ENCODE measurements at places on chromosomes 13 and 19.

- no peaks in the 10 kb centered on the region for H3K4me1 ChIP-seq
- no peaks in the 10 kb centered on the region for H3K27me3 ChIP-seq
- no peak overlapping the region for H3K4me3 ChIP-seq
- DNase-seq = no peak
- no peak overlapping the region for H3K27ac ChIP-seq
Observed at GRCh38 chr13:36776175-36776574, 42.8 kb upstream of the RFXAP start.

DNA sequence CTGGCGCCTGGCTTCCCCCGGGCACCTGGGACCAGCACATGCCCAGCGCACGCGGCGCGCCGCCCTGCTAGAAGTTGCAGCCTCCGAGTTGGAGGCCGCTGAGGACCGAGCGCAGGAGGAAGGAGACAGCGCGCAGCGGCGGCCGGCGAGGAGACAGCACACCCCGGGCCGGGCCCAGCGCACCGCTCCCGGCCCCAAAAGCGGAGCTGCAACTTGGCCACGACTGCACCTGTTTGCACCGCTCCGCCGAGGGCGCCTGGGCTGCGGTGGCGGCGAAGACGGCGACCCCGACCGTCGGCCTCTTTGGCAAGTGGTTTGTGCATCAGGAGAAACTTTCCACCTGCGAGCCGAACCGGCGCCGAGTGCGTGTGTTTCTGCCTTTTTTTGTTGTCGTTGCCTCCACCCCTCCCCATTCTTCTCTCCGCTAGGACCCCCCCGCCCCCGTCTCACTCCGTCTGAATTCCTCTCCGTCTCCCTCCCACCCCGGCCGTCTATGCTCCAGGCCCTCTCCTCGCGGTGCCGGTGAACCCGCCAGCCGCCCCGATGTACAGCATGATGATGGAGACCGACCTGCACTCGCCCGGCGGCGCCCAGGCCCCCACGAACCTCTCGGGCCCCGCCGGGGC is at the start of gene SOX1:
SOX1 (plus strand) TSS at position 34 of the 626 bp plus-strand sequence; CDS start at position 544, 510 bp downstream.
- peak within 1 kb of the TSS; percentile 2 for H3K4me3 ChIP-seq
- DNase-seq = no peak
- H3K4me1 ChIP-seq = peaks cover under 1% of the 10 kb centered on the region
- H3K27ac ChIP-seq = no peak within 1 kb of the TSS
- peaks cover 3% of the 10 kb centered on the region for H3K27me3 ChIP-seq

GRCh38 chr19:48421548-48421947 is 24.2 kb upstream of the GRWD1 start:
- H3K27me3 ChIP-seq = no peaks in the 10 kb centered on the region
- DNase-seq = peak; percentile 27
- H3K4me1 ChIP-seq = no peaks in the 10 kb centered on the region
- H3K36me3 ChIP-seq = no peaks in the 10 kb centered on the region
- no peak overlapping the region for H3K27ac ChIP-seq
- no peak overlapping the region for H3K4me3 ChIP-seq

DNA sequence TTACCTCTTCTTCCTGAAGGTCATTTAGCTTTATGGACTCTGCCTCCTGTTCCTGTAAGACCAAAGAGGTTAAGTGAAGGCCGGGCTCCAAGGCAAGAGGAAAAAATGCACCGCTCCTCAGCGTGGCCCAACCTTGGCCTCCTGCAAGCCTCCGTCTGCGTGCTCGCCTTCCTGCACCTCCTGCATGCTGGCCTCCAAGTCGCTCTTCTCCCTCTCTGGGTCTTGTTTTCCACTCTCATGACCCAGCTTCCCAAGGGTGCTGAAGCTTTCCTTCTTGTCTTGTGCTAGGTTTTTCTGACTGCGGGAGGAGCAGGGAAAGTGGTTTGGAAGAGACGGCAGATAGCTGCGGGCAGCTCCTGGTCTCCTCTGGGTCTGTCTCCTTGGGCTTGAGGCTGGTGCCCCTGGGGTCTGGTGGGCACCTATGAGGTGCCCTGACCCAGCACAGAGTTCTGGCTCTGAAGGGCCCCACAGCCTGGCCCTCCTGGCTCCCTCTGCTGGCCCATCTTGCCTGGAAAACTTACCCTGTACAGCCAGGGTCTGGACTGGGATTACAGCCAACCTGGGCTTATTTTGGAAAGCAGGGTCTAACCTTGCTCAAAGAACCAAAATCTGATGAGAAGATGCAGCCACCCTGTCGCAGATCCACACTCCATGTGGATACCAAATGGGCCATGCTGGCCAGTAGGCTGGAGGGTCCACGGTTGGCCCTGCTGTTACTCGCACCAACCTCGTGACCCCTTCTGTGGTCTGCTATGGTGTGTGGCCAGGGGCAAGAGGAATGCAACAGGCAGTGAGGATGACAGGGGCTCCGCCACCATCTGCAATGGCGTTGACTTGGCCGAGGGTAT is 5.2 kb downstream of the C13orf46 start:
- DNase-seq = no peak
- H3K4me3 ChIP-seq = no peak overlapping the region
- peak overlapping the region; percentile 89 for H3K27ac ChIP-seq
- H3K36me3 ChIP-seq = no peaks in the 10 kb centered on the region
- no peaks in the 10 kb centered on the region for H3K27me3 ChIP-seq

GRCh38 chr13:23202383-23202782 is 21.6 kb downstream of the SGCG start:
- H3K36me3 ChIP-seq = no peaks in the 10 kb centered on the region
- no peaks in the 10 kb centered on the region for H3K27me3 ChIP-seq
- no peaks in the 10 kb centered on the region for H3K4me1 ChIP-seq

GRCh38 chr13:60448907-60449510 is 52.0 kb downstream of the TDRD3 start:
- H3K36me3 ChIP-seq = no peaks in the 10 kb centered on the region
- no peak overlapping the region for H3K4me3 ChIP-seq
- DNase-seq = no peak
- no peaks in the 10 kb centered on the region for H3K4me1 ChIP-seq

DNA sequence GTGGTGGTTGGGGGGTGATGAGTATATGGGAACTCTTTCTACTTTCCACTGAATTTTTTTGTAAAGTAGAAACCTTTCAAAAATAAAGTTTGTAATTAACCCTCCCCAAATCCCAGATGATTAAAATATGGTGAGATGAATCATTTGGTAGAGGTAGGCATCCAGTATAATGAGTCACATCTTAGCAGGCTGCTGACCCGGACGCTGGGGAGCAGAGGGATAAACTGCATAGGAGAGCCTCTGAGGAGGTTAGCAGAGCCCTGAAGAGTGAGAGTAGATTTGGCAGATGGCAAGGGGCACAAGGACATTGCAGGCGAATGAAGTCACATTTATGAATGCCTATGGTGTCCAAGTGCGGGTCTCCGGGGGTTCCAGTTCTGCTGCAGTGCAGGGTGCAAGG is 293.8 kb downstream of the FGF9 start:
- no peaks in the 10 kb centered on the region for H3K36me3 ChIP-seq
- no peak overlapping the region for H3K4me3 ChIP-seq
- no peaks in the 10 kb centered on the region for H3K27me3 ChIP-seq
- no peak overlapping the region for H3K27ac ChIP-seq
- H3K4me1 ChIP-seq = no peaks in the 10 kb centered on the region

DNA sequence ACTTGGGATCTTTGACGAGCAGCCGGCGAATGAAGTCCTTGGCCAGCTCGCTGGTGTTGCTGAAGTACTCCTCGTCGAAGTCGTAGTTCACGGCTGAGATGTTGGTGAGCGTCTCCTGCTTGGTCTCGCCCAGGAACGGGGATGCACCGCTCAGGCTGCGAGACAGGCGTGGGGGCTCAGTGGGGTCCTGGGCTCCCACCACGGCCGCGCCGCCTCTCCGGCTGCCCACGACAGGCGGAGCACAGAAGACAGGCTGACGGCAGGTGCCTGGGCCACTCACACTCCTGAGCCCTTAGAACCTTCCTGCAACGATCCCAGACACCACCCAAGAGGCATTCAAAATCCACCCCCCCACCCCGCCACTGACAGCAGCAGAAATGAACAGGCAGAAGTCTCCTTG is 9.9 kb downstream of the DAPK3 start:
- H3K27me3 ChIP-seq = no peaks in the 10 kb centered on the region
- H3K4me1 ChIP-seq = no peaks in the 10 kb centered on the region
- no peak overlapping the region for H3K4me3 ChIP-seq
- DNase-seq = no peak

- no peaks in the 10 kb centered on the region for H3K27me3 ChIP-seq
- no peak overlapping the region for H3K4me3 ChIP-seq
- DNase-seq = no peak
- no peaks in the 10 kb centered on the region for H3K36me3 ChIP-seq
Observed at GRCh38 chr13:29497137-29497654, 98.3 kb downstream of the SLC7A1 start.

GRCh38 chr19:6723738-6724137 is 3.3 kb upstream of the C3 start:
- H3K4me1 ChIP-seq = peaks cover 53% of the 10 kb centered on the region
- no peak overlapping the region for H3K4me3 ChIP-seq
- H3K36me3 ChIP-seq = no peaks in the 10 kb centered on the region
- no peak for DNase-seq
- peak overlapping the region; percentile 62 for H3K27ac ChIP-seq
- H3K27me3 ChIP-seq = no peaks in the 10 kb centered on the region

GRCh38 chr13:112992931-112993680 is 24.1 kb downstream of the MCF2L start:
- no peaks in the 10 kb centered on the region for H3K36me3 ChIP-seq
- H3K4me1 ChIP-seq = no peaks in the 10 kb centered on the region
- DNase-seq = no peak
- H3K4me3 ChIP-seq = no peak overlapping the region

DNA sequence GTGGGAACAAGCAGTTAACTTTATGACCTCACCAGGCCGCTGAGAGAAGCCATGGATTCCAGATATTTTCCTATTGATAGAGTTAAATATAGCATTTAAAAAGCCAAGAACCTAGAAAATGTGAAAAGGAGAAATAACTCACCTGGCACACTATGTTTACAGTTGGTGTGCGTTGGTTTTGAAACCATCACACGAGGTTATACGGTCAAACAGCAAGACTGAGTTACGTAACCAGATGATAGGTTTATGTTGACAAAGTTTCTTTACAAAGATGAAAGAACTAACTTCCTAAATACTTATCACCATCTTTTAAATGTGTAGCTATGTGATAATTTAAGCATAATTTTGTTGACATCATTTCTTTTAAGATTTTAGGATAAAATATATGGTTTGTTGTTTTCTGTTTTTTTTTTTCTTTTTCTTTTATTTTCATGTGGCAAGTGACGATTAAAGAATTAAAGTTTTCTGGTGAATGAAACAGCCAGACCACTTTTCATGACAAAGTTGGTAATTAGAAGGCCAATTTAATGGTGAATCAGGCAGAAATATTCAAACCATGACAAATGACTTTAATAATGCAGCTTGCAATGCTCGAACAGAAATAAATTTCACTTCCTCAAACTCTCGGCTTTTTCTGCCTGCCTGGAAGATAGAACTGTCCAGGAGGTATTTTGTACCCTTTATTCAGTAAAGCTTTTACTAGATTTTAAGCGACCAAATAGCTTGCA is 339.1 kb upstream of the OBI1 start:
- H3K4me3 ChIP-seq = no peak overlapping the region
- no peak for DNase-seq
- H3K27me3 ChIP-seq = no peaks in the 10 kb centered on the region
- H3K27ac ChIP-seq = no peak overlapping the region
- H3K36me3 ChIP-seq = no peaks in the 10 kb centered on the region

- H3K36me3 ChIP-seq = no peaks in the 10 kb centered on the region
- no peaks in the 10 kb centered on the region for H3K27me3 ChIP-seq
- H3K27ac ChIP-seq = no peak overlapping the region
- no peaks in the 10 kb centered on the region for H3K4me1 ChIP-seq
- no peak overlapping the region for H3K4me3 ChIP-seq
- no peak for DNase-seq
Observed at GRCh38 chr13:105642511-105642958, 892.9 kb downstream of the EFNB2 start.

DNA sequence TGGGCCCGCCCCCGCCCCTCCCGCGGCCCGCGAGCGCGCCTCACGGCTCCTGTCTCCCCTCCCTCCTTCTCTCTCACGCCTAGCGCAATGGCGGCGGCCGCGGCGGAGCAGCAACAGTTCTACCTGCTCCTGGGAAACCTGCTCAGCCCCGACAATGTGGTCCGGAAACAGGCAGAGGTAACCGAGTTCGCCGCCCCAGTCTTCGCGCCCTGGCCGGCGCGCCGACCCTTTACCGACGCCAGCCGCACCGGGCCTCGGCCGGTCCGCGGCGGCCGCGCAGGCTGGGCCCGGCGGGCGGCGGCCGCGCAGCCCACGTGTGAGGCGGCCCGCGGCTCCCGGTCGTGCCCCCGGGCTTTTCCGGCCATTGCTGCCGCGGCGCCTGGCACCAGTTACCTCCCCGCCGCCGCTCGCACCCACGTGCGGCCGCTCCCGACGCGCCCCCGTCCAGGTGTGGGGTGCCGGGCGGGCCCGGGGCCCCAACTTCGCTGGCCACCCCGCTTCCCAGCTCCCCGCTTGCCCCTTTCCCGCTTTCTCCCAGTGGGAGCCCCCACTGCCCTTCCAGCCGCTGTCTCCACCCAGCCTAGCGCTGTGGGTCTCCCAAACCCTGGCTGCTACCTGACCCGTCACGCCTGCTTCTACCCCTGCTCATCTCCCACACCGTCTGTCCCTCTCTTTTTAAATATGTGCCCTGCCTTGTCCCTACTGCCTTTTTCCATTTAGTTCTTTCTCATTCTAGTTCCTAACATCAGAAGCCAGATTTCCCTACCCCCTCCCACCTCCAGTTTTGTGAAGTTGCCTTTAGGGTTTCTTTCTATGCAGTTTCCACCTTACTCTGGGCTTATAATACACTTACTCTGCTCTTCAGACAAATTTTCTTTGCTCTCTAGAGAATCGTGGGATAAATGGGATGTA is 23.4 kb downstream of the IPO5 start:
- no peaks in the 10 kb centered on the region for H3K27me3 ChIP-seq
- peak overlapping the region; percentile 75 for H3K4me3 ChIP-seq
- no peaks in the 10 kb centered on the region for H3K36me3 ChIP-seq
- peak overlapping the region; percentile 91 for H3K27ac ChIP-seq

DNA sequence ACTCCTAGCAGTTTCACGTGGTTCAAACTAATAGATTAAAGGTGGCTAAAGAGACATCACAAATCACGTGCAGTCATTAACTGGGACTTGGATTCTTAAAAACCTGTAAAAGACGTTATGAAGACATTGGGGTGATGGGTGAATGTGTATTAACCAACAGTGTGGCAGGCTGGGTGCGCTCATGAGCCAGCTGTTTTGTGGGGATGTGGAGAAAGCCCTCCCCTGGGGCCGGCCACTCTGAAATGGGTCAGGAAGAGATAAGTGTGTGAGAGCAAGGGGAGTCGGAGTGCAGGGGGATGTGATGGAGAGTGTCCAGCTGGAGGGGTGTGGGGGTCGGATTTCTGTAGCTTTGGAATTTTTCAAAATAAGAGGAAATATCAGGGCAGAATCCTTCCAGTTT is 10.4 kb downstream of the UPF1 start:
- H3K36me3 ChIP-seq = peaks cover 6% of the 10 kb centered on the region
- no peaks in the 10 kb centered on the region for H3K4me1 ChIP-seq
- H3K4me3 ChIP-seq = no peak overlapping the region
- DNase-seq = no peak

GRCh38 chr19:29022165-29022564 is 190.8 kb downstream of the UQCRFS1 start:
- no peak overlapping the region for H3K27ac ChIP-seq
- H3K4me1 ChIP-seq = no peaks in the 10 kb centered on the region
- DNase-seq = no peak

All from tibial nerve (tissue), 4 donors.